ENCODE measurements at places on chromosomes 12 and 14.

DNA sequence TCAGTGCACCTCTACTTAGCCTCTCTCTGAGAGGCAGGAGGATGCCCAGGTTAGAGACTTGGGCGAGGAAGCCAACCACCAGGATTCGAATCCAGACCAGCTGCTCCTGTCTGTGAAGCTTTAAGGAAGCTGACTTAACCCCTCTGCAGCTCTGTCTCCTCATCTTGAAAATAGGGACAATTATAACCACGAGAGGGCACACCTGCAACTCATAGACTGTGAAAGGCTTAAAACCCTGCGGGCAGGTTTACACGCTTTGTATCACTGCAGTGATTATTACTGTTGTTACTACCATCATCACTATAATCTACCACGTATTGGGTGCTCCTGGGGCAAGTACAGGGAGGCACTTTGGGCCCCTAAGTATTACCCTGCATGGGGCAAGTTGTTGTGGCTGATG lies 379.8 kb downstream of the VRK1 start:
- peak; percentile 79 for DNase-seq

DNA sequence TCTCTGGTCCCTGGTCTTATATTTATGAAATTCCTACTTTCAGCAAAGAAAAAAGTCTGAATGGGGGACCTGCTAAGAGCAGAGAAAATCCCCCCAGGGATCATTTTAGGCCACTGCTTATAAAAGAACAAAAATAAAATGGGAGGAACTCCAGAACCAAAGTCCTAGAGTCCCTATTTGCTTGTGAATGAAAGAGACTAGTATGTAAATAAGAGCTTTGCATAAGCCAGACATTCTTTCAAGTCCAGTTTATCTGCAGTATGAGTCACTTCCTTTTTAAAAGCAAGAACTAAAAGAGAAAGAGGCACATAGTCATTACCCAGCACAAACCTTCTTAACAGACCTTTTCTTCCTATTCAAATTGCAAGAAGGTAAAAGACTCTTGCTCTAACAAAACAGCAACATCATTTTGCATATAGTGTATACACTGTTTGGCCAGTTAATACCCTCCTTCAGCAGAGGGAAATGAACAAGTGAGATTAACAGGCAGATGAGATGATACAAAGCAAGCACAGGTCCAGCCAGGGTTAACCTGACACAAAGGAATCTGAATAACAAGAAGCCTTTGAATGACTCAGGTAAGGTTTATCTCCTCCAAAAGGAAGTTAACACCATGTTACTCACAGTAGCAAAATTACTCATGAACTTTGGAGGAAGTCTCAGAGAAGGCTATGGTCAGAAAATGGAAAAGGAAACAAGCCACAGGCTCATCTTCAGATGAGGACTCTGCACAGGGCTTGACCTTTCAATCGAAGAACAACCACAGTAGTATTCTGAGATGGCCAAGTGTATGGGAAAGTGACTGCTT lies 87.3 kb downstream of the PHLDA1 start:
- peak; percentile 77 for DNase-seq

- DNase-seq, result no peak
Observed at GRCh38 chr14:61573321-61573720, 122.0 kb upstream of the HIF1A start.

DNA sequence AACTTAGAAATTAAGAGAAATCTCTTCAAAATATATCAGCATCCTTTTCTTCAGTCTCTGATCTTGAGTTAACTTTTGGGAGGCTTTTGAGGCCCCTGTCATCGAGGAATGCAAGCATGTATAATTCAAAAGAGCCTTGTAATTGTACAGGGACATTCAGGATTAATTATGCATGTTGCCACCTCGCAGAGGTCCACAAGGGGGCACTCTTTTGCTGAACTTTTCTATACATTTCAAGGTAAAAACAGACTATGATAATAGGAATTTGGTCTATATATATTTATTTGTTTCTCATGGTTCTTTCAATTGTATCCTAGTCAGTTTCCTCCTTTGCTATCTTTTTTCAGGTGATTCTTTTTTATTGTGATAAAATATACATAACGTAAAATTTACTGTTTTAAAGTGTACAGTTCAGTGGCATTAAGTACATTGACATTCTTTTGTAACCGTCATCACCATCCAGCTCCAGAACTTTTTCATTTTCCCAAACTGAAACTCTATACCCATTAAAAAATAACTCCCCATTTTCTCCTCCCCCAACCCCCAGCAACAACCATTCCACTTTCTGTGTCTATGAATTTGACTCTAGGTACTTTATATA lies 47.0 kb upstream of the SLC2A13 start:
- peak; percentile 84 for DNase-seq

GRCh38 chr14:76126076-76126475 lies 25.6 kb upstream of the GPATCH2L start:
- no peak for DNase-seq

DNA sequence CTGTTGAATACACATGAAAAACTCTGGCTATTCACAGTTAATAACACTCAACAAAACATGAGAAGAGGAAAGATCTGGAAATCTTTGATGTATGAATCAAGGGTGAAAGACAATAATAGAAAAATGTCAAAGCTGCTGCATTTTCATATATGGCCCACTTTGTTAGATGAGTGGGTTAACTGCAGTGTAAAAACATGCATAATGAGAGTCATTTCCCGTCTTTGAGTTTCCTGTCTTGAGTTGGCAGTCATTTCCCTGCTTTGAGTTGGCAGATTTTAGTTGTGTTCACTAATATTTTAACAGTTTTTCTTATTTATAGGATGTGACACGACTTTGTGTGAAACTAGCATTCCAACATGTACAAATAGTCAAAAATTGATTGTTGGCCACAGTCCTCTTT lies 87.9 kb upstream of the PTPRQ start:
- DNase-seq, result no peak

DNA sequence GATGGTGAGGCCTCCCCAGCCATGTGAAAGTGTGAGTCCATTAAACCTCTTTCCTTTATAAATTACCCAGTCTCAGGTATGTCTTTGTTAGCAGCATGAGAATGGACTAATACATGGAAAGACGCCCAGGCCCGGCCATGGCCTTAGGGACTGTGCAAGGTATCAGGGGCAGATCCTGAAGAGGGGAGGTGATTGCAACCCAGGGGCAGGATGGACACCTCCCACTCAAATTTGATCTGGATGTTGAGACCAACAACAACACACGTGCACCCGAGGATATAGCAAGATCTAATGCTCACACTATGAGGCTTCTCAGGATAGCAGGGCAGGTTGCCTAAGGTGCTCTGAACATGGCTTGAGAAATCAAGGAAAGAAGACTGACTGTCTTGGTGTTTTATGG lies 13.5 kb upstream of the SERPINA4 start:
- no peak for DNase-seq

- no peak for DNase-seq
Observed at GRCh38 chr12:81958406-81958805, 199.3 kb upstream of the PPFIA2 start.

DNA sequence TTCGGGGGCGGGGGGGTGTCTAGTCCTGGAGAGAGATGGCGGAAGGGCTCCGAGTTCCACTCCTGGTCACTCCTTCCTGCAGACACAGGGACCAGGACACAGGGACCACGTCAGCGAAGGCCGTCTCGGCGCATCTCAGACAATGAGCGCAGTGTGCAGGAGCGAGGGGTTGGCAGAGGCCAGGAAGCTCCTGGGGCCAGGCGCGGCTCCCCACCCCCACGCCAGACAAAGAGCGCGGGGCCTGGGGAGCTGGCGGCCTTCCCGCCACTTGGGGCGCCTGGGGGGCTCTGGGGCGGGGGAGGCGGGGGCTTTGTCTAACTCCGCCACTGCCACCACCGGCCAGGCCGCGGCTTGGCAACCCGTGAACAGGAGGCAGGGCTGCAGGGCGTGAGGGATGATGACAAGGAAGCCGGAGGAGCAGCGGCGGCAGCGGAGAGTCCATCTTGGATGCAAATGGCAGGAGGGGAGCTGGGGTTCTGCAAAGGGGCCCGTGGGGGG lies 2.2 kb downstream of the CDK2AP1 start:
- peak; percentile 76 for DNase-seq

DNA sequence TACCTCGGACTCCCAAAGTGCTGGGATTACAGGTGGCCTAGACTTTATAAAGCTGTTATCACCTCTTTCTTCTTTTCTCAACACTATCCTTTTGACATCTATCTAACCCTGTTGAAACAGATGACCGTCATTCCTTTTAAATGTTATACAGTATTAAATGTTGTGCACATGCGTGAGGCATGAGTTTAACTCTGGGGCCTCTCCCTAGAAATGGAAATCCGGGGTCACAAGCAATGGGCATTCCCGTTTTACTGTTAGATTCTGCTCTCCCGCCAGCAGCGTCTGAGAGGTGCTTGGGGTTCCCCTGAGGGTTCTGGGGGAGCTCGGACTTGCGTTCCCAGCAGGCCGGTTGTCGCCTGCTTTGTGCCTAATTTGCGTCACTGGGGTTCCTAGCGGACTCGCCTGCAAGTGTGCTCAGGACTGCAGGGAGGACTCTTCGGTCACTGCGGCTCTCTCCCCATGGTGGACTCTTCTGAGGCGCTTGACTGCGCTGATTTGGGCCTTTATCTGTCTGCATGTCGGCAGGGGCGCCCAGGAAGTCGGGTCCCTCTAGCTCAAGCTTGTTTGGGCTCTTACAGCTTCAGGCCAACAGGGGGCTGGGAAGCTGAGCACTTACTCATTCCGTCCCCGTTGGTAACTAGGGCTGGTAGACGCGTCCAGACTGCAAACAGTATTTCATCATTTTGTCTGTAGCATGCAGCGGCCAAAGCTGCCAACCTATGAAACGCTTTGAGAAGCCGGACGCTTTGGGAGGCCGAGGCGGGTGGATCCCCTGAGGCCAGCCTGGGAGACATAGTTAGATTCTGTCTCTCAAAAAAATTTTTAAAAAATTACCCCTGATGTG lies 1.2 kb upstream of the RAN start:
- DNase-seq, result peak; percentile 86

GRCh38 chr12:40793471-40793870 lies 101.2 kb downstream of the CNTN1 start:
- DNase-seq, result no peak

DNA sequence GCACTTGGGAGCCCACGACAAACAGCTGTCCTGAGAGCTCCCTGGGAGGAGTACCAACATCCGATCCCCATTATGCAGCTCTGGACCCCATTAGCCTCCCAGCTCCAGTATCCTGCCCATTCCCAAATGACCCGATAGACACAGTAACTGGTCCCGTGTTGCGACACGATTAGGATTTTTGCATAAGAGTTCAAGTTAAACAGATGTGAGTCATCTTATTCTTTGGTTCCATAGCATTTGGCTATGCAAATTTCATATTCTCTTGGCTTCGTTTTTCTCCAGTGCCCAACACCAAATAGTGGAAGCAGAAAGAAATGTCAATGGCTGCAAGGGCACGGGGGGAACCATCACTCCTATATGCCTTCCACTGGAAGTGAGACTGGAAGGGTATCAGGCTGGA lies 43.0 kb upstream of the LRRC10 start:
- no peak for DNase-seq

DNA sequence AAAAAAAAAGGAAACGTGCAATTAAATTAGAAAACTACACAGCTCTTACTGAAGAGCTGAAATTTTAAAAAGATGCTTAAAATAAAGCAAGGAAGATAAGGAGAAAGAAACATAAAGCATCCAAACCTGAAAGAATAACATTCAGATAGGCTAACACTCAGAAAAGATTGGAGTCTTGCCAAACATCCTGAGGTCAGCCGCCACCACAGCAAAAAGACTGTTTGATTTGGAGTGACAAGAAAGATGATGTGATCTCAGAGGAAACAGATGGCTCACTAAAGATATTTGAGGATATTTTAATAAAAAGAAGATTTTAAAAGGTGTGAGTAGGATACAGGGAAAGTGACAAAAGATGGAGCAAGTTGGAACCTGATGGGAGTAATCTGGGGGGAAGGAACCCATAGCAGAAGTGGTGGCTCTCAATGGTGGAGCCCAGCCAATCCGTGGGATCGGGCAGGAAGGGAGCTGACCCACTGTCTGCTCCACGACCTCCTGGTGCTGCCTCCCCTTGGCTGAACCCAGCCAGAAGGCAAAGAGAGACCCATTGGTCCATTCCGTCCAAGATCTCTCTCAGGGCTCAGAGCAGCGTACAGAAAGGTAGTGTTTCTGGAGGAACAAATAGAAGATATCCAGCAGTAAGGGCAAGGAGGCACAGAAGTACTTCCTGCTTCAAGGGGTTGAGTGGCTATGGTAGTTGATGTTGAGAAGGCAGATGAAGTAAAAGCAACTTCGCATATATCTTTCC lies 469.6 kb downstream of the RGS6 start:
- peak; percentile 86 for DNase-seq

- DNase-seq, result no peak
Observed at GRCh38 chr14:70754991-70755390, 54.3 kb downstream of the MAP3K9 start.

DNA sequence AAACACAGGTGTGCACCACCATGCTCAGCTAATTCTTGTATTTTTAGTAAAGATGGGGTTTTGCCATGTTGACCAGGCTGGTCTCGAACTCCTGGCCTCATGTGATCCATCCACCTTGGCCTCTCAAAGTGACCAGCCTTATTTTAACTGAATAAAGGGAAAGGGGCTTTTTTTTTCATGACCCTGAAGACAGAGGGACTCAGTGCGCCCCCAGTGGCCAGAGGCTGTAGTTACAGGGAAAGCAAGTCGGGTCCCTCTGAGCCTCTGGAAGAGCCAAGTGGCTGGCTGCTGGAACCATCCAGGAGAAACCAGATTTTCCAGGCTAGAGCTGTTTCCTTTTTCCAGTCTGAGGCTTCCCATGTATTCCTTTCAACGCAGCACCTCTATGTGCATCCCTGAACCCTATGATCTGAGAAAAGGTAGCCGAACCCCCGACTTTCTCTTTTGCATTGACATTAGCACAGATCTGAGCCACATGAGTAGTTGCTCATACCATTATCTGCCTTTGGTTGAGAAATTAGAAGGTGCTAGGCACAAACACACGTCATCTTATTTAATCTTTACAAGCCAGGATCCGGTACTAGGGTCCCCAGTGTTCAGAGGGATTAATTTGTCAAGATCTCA lies 342.7 kb downstream of the CACNA1C start:
- peak; percentile 74 for DNase-seq

GRCh38 chr12:31035226-31035625 lies 38.4 kb upstream of the DDX11 start:
- no peak for DNase-seq

DNA sequence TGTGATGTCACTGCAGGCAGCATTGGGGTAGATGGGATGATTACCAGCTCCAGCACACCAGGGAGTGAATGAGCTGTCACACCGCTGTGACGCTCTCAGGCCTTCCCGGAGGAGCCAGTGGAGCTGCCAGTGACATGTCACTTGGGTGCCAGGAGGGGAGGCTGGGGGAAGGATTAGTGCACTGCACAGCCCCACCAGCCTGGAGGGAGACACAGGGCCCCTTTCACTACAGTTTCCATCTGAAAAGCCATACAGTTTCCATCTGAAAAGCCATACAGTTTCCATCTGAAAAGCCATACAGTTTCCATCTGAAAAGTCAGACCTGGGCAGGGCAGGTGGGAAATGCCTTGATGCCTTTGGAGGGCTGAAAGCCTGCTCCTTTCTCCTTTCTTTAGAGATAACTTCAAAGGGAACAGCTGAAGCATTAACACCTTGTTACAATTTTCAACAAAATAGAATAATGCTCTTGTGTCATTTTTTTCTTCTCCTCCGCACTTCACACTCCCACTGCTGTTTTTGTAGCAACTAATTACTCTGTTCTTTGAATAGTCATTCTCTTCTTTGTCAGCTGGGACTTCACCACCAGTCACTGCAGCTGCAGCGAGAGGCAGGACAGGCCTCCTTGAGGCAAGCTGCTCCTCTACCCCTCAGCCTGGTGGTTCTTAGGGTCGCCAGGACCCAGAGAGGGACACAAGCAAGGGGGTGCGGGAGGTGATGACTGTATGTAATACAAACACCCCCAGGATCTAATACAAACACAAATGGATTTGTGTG lies 256.9 kb upstream of the RGS6 start:
- no peak for DNase-seq

- no peak for DNase-seq
Observed at GRCh38 chr12:45794422-45794821, 64.9 kb downstream of the ARID2 start.

All from activated CD4-positive, alpha-beta T cell treated with anti-CD3 and anti-CD28 coated beads, Interleukin-2, amount 10 ng/mL, durations not matched to agents 24 days and 14 days (primary cell).